ENCODE measurements at places on chromosomes 5 and 9. TPM values are rescaled to one million over a fixed set of nuclear protein-coding genes. Genes with fewer than 3 reads are reported as not detected.

GRCh38 chr5:150429410-150429873 lies 16.7 kb upstream of the CD74 start:
- DNase-seq, result no peak

DNA sequence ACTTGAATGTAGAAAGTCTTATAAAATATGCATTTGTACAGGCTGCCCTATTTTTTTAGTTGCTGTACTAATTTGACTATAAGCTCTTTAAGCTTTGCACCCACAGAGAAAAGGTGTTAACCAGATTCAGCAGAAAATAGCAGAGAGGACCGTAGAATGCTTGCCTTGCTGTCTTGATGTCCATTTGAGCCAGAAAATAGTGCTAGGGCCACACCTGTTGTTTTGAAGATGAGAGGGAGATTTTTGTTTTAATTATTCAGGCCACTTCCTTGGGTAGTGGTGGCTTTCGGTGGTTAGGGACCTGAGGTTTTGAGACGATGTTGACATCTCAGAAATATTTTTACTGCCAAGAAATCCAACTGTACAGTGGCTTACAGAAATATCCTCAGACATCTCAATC lies 196.0 kb downstream of the SPATA31D1 start:
- no peak for DNase-seq

GRCh38 chr5:175658299-175659145 lies 651 bp downstream of the HRH2 start:
- no peak for DNase-seq

Gene PCDH1
- 0.41 TPM for polyA plus RNA-seq

Data from A549 (cell line).